Gastrocnemius medialis (tissue), 4 donors: ENCODE measurements at places on chromosomes 7 and 10. TPM values are rescaled to one million over a fixed set of nuclear protein-coding genes. Genes with fewer than 3 reads are reported as not detected.

- DNase-seq, result no peak
Measured at GRCh38 chr10:17227367-17228090, 512 bp upstream of the VIM start.

GPR26 gene
- total RNA-seq, result not detected

- no peak for DNase-seq
Measured at GRCh38 chr7:99557940-99558305, 519 bp upstream of the ZNF655 start.

GRCh38 chr10:126732308-126732707 is 61.8 kb upstream of the C10orf90 start:
- no peak for DNase-seq

UCN3 gene
- total RNA-seq, result not detected

- no peak for DNase-seq
Measured at GRCh38 chr10:13893926-13894325, 307.2 kb downstream of the PRPF18 start.

- DNase-seq, result no peak
Measured at GRCh38 chr10:49310460-49310859, 11.5 kb downstream of the C10orf71 start.

ARMC3 gene
- not detected for total RNA-seq

DNA sequence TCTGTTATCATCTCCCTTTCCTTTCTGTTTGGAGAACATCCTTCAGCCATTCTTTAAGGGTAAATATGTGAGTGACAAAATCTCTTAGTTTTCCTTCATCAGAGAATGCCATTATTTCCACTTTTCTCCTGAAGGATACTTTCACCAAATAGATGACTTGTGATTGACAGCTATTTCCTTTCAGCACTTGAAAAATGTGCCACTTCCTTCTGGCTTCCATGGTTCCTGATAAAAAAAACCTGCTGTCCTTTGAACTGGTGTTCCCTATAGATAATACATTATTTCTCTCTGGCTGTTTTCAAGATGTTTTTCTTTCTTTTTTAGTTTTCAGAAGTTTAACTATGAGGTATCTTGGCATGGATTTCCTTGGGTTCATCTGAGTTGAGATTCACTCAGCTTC is 79.7 kb downstream of the TBXAS1 start:
- no peak for DNase-seq

TMEM209 gene
- total RNA-seq, result 14.0 TPM

CRYGN gene
- not detected for total RNA-seq

DNA sequence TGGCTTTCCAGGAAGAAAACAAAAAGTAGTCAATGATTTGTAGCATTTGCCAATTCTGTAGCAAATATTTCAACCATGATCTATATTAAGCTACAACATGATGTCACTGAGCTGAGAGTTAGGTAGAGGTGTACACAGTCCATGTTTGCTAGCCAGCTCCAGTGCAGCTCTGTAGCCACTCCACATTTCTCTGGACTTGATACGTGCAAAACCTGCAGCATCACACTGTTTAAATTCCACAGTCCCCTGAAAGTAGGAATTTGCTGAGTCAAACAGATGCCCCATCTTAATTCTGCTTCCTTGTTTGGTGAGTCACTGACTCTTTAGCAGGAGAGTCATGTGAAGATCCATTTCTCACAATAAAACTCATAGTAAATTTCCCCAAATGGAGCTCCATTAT is 89.8 kb upstream of the LRRTM3 start:
- no peak for DNase-seq

DNA sequence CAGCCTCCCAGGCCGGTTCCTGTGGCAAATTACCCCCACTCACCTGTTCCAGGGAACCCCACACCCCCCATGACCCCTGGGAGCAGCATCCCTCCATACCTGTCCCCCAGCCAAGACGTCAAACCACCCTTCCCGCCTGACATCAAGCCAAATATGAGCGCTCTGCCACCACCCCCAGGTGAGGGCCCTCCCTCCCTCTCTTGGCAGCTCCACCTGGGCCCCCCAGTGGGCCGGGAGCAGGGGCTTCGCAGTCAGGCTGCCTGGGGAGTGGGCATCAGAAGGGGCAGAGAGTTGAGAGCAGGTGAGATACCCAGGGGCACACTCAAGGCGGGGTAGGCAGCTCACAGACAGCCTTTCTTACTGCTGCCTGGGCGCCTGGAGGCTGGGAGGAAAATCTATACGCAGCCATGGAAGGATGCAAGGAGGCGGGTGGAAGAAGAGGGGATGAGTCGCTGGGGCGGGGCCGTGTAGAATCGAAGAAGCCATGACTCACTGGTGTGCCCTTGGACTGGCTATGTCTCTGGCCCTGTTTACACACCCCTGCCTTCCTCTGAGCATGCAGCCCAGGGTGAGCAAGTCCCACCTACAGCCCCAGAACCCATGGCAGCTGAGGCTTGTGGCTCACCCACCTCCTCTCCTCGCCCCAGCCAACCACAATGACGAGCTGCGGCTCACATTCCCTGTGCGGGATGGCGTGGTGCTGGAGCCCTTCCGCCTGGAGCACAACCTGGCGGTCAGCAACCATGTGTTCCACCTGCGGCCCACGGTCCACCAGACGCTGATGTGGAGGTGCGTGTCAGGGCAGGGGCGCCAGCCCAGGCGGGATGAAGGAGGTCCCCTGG is 48.6 kb upstream of the PPIF start:
- no peak for DNase-seq

RET gene
- 0.72 TPM for total RNA-seq

SOSTDC1 gene
- total RNA-seq, result not detected

DNA sequence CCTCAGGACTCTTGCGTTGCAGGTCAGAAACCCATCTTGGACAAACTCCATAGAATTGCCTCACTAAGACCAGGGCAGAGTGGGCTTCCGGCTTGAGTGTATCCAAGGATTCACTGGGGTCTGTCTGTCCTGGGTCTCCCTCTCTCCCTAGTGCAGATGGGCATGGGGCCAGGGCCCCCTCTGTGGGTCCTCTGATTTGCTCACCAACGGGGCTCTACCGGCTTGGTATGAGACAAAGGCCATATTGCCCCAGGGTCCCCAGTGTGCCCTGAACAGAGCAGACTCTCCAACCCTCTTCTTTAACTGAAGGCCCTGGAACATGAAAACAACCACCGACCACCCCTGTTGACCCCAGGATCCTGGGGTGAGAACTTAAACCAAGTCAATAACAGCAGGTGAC is 68.2 kb upstream of the CHST15 start:
- no peak for DNase-seq

DNA sequence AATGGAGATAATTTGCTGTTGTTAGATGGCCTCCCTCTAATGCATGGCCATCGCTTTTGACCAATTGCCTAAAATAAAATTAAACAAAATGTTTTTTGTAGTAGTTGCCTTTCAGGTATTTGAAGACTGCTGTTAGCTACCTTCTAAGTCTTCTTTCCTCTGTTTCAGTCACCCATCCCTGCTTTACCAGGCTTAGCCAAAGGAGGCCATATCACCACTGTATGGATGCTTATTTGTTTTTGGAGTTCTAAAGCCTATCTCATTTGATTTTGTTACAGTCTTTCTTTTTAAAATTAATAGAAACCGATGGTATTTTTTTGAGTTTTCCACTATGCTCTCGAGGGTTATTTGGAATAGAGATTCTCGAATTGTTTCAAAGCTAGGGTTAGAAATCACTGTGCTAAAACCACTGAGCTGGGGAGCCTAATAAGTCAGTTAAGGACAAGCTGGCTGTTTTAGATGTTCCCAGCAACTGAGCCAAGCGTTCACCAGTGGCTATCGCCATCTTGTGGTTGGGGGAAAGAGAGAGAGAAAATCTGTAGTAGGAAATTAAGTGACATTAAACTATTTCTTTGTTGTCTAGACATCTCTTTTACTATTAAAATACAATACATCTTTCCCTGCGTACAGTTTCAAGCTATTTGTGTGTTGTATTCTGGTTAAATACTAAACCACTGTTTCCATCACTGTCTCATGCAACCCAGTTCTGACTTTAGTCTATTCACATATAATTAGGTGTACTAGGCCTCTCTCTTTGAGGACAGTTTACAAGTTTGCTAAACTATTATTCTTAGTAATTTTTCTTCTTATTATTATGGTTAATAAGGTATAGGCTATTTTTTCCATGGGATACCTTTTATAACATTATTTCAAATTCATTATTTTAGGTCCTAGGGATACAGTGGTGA is 52.2 kb downstream of the GPR158 start:
- DNase-seq, result no peak

CPA1 gene
- not detected for total RNA-seq

ASB10 gene
- total RNA-seq, result 17.1 TPM

GRCh38 chr10:10725196-10725595 is 292.5 kb upstream of the CELF2 start:
- DNase-seq, result no peak

GRCh38 chr10:5476918-5477525 is 22.3 kb downstream of the CALML5 start:
- DNase-seq, result no peak

DNA sequence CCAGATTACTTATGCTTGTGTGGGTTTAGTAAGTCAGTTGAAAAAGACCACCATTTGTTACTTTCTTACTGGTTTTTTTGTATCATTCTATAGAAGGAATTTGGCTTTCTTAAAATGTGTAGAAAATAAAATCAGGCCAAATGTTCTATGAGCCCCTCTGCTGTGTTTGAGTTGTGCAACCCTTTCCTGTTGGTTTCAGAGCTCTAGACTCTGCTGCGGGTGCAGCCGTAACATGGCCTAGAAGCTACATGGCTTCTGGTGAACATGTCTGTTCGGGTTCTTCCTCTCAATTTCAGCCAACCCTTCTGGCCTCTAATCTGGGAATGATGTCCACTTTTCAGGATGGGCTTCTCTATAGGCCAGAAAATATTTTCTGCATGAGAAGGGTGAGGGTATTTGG is 56.6 kb upstream of the RAB18 start:
- DNase-seq, result no peak

ELN gene
- total RNA-seq, result 6.4 TPM

DNA sequence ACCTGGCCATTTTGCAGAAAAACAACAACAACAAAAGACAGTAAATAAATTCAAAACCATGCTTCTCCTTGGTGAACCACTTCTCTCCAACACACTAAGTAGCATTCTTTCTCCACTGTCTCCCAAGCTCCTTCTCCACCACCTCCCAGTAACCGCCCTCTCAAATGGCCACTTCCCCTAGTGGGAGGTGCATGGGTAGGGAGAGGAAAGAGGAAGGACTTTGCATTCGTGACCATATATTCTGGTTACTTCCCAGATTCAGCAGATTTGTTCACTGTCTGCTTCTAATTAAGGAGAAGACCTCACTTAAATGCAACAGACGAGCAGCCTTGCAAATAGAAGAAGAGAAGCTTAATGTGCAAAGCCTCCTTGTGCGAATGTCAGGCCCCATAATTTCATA is 166.8 kb downstream of the SORCS1 start:
- peak; percentile 19 for DNase-seq

GRCh38 chr7:73605601-73606220 is 18.6 kb downstream of the MLXIPL start:
- DNase-seq, result no peak

PNLIPRP2 gene
- total RNA-seq, result not detected

GRCh38 chr10:75430000-75430763 is 1.2 kb upstream of the LRMDA start:
- DNase-seq, result peak; percentile 31

- no peak for DNase-seq
Measured at GRCh38 chr10:90917238-90917967, 3.5 kb downstream of the ANKRD1 start.

DNA sequence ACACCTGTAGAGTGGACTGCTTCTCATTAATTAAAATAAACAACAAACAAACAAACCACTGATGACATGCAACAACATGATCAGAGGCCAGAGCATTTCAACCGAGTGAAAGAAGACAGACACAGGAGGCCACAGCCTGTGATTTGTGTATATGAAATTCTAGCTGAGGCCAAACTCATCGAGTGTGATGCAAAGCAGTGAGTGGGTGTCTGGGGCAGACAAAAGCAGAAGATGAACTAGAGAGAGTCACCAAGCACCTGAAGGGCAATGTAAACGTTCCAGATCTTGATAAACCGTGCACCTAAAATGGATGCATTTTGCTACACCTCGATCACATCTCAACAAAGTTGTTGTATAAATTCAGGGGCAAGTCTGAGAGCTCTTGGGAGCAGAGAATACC is 108.4 kb downstream of the KLF6 start:
- no peak for DNase-seq

DNA sequence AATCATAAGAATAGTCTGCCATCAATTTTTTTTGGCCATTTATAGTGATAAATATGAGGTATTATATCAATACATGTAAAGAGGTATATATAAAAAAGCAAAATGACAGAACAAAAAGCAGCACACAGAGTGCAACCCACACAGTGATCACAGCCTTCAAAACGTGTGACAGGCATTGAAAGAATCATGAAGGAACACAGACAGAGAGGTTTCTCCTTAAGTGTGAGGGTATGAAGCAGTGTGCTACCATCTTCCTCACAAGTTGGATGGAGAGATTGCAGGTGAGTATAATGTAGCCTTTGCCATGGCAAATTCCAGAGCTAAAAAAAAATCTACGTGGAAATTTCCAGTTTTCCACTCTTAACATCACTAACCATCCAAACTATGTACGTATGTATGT is 19.6 kb upstream of the EPC1 start:
- DNase-seq, result no peak

DNA sequence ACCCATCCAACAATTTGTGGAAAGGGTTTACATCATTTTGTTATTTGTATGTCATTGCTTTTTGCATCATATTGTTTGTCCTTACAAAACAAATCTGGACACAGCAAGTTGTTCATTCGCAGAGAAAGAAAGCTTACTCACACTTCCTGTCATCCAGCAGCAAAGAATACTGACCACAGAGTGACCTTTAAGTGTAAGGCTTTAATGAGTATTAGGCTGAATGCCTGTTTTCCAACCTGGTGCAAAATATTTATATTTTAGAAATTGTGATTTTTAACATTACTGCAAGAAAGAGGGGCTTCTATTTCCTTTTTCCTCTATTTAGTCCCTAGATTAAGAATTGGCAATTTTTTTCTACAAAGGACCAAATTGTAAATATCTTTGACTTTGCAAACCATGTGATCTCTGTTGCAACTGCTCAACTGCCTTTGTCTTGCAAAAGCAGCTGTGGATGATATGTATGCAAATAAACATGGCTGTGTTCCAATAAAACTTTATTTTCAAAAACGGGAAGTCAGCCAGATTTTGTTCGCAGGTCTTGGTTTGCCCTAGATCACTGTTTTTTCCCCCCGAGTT is 27.8 kb upstream of the ITGB1 start:
- DNase-seq, result no peak

DNA sequence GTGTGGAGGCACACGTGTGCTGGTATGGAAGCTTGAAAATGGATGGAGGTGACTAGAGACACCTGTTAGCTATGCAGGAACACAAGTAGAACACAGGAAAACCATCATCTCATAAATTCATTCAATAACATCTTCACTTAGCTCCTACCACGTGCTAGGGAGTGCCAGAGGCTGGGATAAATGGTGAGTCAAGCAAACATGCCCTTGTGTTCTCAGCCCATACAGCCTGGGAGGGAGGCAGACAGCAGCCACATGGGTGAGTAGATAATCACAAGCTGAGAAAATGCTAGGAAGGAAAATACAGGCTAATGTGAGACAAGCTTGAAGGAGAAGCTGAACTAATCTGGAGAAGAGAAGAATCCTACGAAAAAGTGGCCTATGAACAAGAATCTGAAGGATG is 468.0 kb upstream of the ZMIZ1 start:
- DNase-seq, result no peak

TRPV5 gene
- total RNA-seq, result not detected

GRID2IP gene
- total RNA-seq, result not detected
